Tracheal epithelial cell (primary cell): ENCODE measurements at places on chromosomes 1 and 21. TPM values are rescaled to one million over a fixed set of nuclear protein-coding genes. Genes with fewer than 3 reads are reported as not detected.

The TCEA3 gene
- total RNA-seq: 17.4 and 18.1 TPM in 2 replicates

The CSMD2 gene
- under 0.01 TPM in 1 of 2 replicates, not detected in the other for total RNA-seq

The OR2T33 gene
- total RNA-seq: not detected in 2 replicates

The GABRD gene
- total RNA-seq: 0.24 TPM in 1 of 2 replicates, not detected in the other

The DENND2D gene
- 21.7 and 28.3 TPM in 2 replicates for total RNA-seq

The KLHDC7A gene
- 1.2 TPM in 1 of 2 replicates, not detected in the other for total RNA-seq

The KMO gene
- 1.2 TPM in 1 of 2 replicates, not detected in the other for total RNA-seq

The OR2T5 gene
- total RNA-seq: not detected in 2 replicates

The MROH7 gene
- 0.24 TPM in 1 of 2 replicates, not detected in the other for total RNA-seq

The SGIP1 gene
- total RNA-seq: 1.4 TPM in 1 of 2 replicates, not detected in the other

The BARHL2 gene
- not detected in 2 replicates for total RNA-seq

The CHAF1B gene
- total RNA-seq: 1.4 and 2.1 TPM in 2 replicates

The METTL13 gene
- 12.4 and 21.0 TPM in 2 replicates for total RNA-seq

The PEF1 gene
- 106 and 109 TPM in 2 replicates for total RNA-seq

The PHLDA3 gene
- 233 and 236 TPM in 2 replicates for total RNA-seq

The ARTN gene
- 30.6 and 37.7 TPM in 2 replicates for total RNA-seq

The TRIM67 gene
- total RNA-seq: not detected in 2 replicates

The MYCL gene
- total RNA-seq: 7.0 and 20.5 TPM in 2 replicates

The TAGLN2 gene
- 262 and 368 TPM in 2 replicates for total RNA-seq

The PEX10 gene
- 36.4 and 44.1 TPM in 2 replicates for total RNA-seq

The SPAG17 gene
- 0.43 and 1.7 TPM in 2 replicates for total RNA-seq

The TMEM79 gene
- total RNA-seq: 6.3 and 6.8 TPM in 2 replicates

The ANGPTL1 gene
- total RNA-seq: not detected in 2 replicates
